Neural crest cell (in vitro differentiated cells): ENCODE measurements at places on chromosomes 12 and 14. TPM values are rescaled to one million over a fixed set of nuclear protein-coding genes. Genes with fewer than 3 reads are reported as not detected.

The NGB gene
- total RNA-seq = not detected in 2 replicates

DNA sequence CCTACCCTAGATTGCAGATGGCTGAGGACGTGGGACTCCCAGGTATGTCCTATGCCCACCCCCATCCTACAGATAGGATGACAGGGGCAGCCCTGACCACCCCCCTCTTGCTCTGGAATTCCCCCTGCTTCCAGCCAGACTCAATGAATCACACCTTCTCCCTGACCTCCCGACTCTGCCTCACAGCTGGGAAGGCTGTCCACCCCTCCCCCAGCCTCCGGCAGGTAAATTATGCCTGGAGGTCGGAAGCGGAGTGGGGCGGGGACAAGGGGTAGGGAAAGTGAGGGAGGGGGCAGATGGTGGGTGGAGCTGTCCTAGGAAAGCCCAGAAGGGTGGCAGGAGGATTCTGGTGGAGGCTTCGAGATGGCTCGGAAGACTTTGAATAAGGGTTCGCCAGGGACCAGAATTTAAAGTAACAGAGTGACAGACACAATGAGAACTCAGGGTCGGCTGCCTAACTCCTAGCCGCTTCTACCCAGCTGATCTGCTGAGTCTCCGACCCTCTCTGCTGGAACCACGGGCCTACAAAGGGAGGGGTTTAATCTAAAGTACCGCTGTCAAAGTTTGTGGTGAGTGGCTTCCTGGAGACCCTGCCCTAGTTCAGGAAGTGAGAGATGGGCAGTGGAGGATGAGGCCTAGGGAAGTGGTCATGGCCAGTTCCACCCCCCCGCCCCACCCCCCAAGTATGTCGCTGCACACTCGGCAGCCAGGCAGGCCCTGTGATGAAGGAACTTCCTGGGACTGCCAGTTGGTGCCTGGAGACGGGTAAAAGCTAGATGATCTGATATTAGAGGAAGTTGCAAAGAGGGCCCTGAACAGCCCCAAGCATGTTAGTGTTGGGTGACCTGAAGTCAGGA is 4.2 kb downstream of the PLEKHG3 start:
- DNase-seq = no peak

DNA sequence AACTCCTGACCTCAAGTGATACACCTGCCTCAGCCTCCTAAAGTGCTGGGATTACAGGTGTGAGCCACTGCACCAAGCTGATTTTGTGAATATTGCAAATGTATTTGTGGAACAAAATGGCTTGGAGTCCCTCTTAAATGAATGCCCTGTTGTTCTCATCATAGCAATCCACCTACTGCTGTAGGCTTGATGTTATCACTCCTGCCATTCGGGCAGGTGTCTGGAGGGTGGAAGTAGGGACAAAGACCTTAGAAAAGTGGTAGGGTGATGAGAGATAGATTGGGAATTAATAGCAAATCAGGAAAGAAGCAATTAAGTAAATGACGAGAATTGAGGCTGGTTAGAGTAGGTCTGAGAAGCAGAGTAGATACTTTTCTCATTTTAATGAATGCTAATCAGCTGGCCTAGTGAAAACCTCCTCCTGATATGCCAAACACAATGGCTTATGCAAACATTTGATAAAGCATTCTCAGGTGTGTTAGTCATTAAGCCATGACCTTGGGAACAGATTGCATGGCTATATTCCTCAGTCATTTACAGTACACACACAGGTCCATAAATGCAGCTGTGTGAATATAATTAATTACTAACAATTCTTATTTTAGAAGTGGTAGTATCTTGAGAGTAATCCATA is 60.5 kb upstream of the USP44 start:
- no peak for DNase-seq

The KERA gene
- total RNA-seq = not detected in 2 replicates

The E2F7 gene
- total RNA-seq = 25.7 and 29.8 TPM in 2 replicates

DNA sequence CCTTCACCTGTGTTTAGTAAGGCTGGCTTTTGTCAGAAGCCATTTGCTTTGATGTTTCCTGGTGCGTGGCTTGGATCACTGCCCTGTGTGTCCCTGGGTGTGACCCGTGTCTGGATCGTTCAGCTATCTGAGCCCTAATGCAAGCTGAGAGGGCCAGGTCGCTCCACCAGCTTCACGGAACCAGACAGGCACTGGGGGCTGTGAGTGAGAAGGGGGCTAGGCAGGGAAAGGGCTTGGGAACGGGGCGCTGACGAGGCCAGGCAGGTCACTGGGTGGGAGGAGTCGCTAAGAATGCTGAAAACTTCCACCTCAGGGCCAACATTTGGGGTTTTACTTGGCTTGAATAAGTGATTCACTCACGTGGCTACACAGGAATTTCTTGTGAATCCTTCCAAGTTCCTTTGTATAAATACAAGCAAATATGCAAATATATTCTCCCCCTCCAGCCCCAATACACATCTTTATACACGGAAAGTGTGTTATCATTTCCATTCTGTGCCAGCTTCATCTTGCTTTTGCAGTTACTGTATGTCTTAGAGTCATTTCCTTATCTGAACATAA is 24.2 kb upstream of the MMP17 start:
- DNase-seq = no peak

DNA sequence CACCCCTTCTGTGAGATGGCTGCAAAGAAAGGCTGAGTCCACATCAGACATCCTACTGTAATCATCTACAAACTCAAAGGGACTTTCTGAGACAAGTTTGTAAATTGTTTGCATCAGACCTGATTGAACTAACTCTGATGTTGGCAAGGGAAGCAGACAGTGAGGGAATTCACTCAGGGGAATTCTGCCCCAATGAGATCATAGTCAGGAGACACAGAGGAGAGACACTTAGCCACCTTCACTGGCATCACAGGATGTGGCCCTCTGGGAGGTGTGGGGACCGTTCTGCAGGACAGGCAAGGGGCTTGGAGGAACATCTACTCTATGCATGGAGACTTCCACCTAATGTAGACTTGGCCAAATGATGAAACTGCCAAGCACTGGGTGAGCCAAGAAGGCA is 70.7 kb upstream of the DDX11 start:
- no peak for DNase-seq

DNA sequence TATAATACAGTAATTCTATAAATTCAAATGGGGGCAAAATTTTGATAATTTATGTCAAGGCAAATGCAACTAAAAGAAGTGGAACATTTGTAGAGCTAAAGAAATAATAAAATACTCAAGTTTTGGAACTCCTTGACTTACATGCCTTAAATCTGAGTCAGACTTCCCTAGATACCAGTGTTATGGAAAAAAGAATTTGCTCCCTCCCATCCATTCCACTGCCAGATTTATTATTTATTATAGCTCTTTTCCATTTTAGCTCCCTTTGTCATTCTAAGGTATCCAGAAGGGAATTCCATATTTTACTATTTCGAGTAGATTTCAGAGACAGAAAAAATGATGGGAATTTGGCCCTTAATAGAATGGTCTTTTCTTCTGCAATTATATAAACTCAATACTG is 44.0 kb downstream of the RHOJ start:
- no peak for DNase-seq

The NFATC4 gene
- total RNA-seq = 44.3 and 47.8 TPM in 2 replicates

The TMPRSS12 gene
- total RNA-seq = not detected in 2 replicates

The ARL1 gene
- 53.3 and 53.5 TPM in 2 replicates for total RNA-seq

The NID2 gene
- 41.6 and 42.5 TPM in 2 replicates for total RNA-seq

GRCh38 chr12:51528852-51529650 is 62.0 kb upstream of the SCN8A start:
- no peak for DNase-seq

GRCh38 chr14:105204206-105204930 is 23.3 kb upstream of the NUDT14 start:
- DNase-seq = no peak

GRCh38 chr12:113075137-113075683 is 18.7 kb downstream of the DTX1 start:
- DNase-seq = no peak

DNA sequence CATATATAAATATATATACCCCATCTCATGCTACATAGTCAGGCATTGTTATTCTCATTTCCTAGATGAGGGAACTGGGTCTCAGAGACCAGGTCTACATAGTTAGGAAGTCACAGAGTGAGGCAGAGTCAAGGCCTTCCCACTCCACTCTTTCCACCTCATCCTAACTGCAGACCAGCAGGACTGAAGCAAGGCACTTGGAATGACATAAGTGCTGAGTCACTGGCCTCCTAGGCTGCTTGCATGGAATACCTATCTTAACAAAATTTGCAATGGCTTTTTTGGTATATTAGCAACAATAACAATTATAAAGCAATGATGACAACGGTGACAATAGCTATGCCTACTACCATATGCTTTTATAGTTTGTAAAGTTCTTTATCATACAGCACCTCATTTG is 5.4 kb upstream of the ANO4 start:
- no peak for DNase-seq

DNA sequence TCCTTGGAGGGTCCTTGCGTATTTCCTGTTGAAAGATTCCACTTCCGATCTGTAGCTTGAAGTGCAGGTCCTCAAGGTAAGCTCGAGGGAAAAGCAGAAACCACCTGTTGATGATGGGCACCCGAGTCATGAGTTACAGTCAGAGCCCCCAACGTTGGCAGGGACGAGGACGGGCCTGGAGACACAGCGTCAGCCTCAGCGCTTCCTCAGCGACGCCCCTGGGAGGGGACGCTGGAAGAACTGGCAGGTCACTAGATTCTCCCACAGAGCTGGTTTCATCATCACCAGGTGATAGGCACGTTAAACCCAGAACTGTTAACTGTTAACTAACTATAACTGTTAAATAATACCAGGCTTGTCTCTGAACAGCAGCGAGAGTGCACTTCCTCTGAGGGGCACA is 101.8 kb downstream of the TNFAIP2 start:
- DNase-seq = no peak

GRCh38 chr12:24379433-24379832 is 430.0 kb upstream of the SOX5 start:
- DNase-seq = no peak

- no peak for DNase-seq
These were observed 229.2 kb downstream of the DPF3 start for GRCh38 chr14:72664651-72665050.

DNA sequence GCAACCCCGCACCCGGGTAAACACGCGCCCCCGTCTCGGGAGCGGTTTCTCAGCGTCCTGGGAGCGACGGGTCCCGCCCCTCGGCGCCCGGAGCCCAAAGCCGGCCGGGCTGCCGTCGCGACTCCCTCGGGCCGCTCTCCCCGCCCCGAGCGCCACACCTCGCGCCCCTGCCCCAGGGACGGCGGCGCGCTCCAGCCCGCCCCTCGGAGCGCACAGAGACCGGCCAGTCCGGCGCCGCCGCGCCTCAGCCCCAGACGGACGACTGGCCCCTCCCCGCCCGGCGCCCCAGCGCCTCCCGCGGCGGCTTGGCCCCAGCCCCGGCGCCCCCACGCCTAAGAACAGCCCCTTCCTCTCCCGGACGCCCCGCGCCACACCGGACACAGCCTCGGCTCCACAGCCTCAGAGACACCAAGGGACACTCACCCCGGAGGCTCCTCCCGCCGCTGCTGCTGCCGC is 411 bp downstream of the BTBD7 start:
- peak; percentile 53 for DNase-seq

DNA sequence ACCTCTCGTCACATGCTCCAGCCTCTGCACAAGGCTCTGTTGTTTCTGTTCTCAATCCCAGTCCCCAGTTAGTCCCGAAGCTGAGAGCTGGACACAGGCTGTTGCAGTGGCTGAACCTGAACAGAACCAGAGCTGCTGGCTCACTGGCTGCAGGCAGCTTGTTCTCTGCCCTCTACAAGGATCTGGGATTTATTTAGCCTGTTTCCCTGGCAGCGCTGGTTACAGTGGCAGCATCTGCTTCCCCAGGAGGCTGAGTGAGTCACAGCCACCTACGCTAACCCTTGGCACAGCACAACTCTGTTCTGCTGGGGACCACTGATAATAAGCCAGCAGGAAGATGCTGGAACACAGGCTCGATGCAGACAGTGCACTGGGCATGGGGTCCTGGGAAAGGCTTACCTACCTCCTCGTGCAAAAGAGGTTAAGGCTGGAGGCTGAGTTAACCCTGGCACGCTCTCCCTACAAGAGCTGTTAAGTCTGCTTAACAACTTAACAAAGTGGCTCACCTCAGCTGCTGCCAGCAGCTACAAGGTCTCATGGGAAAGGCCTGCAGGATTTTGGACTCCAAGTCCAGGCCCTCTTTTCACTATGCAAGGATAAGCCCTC is 299.6 kb downstream of the PCNX1 start:
- no peak for DNase-seq

DNA sequence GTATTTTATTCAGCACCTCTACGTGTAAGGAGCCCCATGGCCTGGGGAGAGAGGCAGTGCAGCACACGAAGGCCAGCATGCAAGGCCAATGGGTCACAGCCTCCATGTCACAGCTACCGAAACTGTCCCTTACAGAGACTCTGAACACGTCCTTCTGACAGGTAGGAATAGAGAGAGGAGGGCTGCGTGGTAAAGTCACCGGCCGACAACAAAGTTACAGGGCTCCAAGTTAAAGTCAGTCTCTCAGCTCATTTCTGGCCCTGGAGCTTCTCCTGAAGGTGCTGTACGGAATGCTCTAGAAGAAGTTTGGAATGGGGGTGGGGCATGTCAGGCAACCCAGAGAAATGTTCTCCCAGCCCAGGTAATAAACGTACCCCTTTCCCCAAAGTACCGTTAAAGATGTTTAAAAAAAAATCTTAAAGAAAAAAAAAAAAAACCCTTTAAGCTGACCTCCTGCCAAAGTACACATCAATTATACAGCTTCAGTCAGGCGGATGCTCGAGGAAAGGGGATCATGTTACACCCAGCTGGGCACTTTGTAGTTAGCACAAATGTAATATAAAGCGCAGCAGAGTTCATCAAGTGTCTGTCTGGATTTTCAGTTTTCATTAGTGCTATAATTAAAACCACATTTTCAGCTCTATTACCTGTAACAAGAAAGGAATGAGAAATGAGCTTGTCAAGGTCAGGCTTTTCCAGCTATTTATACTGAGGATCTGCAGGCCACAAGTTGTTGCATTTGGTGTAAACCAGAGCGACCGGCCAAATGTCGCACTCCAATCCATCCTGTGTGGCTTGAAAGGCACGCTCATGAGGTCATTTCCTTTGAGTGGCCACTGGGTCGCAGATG is 53.3 kb upstream of the CDKN3 start:
- no peak for DNase-seq

DNA sequence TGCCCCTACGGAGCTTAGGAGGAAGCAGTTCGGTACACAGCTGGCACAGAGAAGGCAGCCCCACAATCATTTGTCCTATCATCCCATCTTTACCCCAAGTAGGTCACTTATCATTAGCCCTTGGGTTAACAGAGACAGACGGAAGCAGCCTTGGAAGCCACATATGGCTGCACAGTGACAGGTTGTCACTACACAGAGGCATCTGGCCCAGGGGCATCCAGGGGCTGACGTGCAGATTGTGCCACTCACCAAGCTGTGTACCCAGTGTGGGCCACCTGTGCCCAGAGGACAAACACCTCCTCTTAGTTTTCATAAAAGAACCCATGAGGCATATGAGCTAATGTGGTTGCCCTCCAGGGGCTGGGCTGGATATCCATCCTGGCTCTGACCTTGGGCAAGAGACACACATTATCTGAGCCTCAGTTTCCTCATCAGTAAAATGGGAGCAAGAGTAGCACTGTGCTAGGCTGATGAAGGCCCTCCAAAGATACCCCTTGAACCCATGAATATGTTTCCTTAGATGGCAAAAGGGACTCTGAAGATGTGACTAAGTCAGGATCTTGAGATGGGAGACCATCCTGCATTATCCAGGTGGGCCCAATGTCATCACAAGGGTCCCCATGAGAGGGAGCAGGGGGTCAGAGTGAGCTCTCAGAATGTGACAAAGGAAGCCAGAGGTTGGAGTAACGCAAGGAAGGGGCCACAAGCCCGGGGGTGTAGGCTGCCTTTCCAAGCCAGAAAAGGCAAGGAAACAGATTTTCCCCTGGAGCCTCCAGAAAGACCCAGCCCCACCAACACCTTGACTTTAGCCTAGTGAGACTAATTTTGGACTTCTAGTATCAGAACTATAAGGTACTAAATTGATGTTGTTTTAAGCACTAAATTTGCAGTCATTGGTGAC is 64.6 kb downstream of the C14orf132 start:
- DNase-seq = no peak
